Activated naive CD4-positive, alpha-beta T cell treated with anti-CD3 and anti-CD28 coated beads for 36 hours (primary cell): ENCODE measurements at places on chromosomes 11 and 22.

GRCh38 chr22:23272834-23273233 is 92.5 kb downstream of the BCR start:
- DNase-seq, result no peak

- DNase-seq, result peak; percentile 85
Observed at GRCh38 chr22:39117585-39118191, 20.6 kb downstream of the APOBEC3H start.

GRCh38 chr11:70029861-70030380 is 48.2 kb upstream of the ANO1 start:
- DNase-seq, result no peak

GRCh38 chr22:44133901-44134571 is 46.7 kb upstream of the PARVG start:
- no peak for DNase-seq

DNA sequence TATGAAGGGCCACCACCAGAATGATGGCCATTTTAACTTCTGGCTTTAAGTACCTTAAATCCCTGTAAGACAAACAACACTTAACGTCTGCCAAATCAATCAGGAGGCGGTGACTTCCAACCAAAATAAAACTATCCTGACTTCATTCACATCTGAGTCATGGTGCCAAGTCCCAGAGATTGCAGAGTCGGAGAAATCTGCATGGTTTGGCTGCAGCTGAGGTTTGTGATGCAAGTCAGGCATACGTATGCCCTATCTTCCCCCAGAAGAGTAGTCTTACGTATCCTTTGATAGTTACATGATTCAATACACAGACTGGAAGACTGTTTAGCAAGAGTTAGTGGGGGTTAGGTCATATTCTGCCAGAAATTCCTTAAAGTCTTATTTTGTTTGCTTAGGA is 1.7 kb upstream of the GAB2 start:
- DNase-seq, result no peak

GRCh38 chr22:30880847-30881246 is 87.7 kb downstream of the MORC2 start:
- no peak for DNase-seq

- no peak for DNase-seq
Observed at GRCh38 chr11:68353669-68354068, 41.3 kb downstream of the LRP5 start.

- no peak for DNase-seq
Observed at GRCh38 chr11:65580756-65581155, 4.9 kb downstream of the EHBP1L1 start.

DNA sequence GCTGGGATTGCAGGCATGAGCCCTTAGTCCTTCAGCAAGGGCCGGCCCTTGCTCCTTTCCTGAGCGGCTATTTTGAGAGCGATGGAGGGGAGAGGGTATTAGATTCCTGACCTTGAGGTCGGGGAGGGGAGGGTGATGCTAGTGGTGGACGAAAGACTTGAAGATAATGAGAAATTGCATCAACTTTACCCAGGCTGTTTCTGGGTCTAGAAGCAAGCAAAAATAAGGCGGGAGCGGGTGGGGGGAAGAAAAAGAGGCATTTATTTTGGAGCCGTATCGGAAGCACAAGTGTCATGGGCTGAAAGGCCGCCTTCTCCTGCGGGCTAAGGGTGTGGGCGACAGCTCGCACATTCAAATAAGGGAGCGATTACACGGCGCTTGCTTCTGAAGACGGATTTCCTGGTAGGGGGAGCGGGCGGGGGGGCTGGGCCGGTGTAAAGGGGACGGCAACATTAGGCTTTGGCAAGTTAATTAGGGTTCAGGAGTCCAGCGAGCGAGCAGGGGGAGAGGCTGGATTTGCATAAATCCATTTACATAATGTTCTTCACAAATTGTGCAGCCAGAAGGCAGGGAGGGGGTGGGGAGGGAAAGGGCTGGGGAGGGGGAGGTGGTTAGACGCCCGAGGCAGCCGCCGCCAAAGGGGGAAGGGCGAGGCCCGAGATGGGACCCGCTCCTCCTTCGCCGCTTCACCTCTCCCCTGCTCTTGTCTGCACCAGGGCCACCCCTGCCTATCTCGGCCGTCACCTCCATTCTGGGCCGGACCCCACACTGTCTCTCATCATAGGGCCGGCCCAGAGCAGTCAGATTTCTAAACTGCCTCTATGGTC is 245.9 kb downstream of the MIAT start:
- DNase-seq, result peak; percentile 30

DNA sequence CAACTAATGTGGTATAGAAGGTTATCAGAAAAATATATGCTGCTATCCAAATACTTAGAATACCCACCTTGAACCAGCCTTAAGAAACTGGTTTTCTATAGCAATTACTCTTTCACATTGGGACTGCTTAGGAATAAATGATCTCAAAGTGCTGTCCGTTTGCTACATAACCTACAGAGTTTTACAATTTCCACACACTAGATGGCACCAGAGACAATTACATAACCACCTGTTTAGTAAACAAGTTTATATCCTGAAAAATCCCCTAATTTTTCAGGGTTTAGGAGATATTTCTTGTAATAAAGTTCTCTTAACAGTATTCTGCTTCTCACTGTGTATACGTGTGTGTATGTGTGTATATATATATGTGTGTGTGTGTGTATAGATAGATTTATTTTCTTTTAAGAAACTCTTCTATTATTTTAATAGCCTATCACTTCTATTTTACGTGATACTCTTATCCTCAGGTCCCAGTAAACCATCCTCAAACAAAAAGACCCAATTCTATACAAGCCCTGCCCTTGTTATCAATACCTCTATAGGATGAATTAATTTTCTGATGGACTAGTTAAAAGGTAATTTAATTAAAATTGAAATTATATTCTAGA is 6.7 kb upstream of the OR5I1 start:
- DNase-seq, result no peak

GRCh38 chr11:69433741-69434140 is 47.7 kb upstream of the LINC01488 start:
- DNase-seq, result no peak

- DNase-seq, result peak; percentile 81
Observed at GRCh38 chr11:69888483-69889181, 69.4 kb upstream of the FGF3 start.

DNA sequence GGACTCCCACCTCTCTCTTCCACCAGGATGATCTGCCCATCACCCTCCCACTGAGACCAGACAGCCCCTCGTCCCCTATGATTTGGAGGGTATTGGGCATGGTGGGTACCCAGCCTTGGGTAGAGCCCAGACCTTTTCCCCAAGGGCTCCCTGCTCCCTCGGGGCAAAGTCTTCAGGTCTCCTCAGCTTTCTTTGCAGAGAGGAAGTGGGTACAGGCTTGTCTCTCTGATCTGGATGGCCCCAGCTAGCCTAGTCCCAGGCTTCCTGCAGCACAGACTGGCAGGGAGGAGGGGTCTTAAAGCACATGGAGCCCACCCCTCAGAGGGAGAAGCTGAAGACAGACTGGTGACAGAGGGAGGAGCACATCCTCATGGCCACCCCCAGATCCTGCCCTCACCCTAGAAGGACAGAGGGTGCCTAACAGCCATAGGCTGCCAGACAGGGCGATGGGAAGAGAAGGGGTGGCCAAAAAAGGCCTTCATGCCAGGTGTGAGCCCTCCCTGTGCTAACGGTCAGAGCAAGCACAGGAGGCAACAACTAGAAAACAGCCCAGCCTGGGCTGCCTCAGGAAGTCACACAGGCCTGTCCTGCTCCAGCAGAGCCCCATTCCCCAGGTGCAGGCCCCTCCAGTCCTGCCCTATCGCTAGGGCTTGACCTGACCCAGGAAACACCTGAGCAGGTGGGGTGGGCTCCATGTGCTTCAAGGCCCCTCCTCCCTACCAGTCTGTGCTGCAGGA is 30.4 kb downstream of the SLC22A12 start:
- DNase-seq, result no peak

GRCh38 chr11:64023712-64024710 is 11.7 kb upstream of the FLRT1 start:
- no peak for DNase-seq

DNA sequence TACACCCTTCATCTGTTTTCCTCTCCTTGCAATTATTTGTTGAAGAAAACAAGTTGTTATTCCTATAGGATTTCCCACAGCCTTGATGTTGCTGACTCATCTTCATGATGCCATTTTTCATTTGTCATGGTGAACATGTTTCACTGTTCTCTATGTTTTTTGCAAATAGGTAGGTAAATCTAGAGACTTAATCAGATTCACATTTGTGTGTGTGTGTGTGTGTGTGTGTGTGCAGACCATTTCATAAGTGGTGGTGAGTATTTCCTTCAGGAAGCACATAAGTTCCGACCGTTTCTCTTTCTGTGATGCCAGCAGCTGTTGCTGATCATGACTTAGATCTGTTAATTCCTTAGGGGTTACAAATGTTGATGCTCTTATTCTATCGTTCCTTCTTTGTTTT is 80.3 kb upstream of the IZUMO1R start:
- no peak for DNase-seq

DNA sequence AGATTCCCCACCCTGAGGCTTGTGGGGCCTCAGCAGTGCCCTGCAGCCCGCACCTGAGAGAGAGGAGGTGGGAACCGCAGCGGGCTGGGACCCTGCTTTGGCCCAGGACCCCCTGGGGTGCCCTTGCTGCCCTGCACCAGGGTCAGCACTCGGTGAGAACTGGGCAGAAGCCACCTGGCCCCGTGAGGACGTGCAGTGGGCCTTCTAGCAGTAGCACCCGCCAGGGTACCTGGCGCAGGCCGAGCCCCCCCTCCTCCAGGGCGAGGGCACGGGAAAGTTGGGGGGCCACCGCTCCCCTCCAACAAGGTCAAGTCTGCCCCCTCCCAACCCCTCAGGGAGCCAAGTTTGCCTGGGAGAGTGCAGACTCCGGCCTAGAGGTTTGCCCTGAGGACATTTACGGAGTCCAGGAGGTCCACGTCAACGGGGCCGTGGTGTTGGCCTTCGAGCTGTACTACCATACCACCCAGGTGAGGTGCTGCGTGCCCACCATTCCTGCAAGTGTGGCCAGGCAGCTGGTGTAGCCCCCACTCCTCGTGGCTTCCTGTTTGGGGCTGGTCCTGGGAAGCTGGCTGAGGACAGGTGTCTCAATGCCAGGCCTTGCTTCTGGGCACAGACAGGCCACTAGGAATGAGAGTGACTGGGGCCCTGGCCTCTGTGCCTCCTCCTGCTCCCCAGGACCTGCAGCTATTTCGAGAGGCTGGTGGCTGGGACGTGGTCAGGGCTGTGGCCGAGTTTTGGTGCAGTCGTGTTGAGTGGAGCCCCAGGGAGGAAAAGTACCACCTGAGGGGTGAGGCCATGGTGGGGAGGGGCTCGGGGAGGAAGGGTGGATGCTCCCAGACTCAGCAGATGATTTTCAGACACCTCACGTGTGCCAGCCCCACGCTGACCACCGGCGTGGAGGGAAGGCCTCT is 3.5 kb downstream of the PGGHG start:
- DNase-seq, result no peak

DNA sequence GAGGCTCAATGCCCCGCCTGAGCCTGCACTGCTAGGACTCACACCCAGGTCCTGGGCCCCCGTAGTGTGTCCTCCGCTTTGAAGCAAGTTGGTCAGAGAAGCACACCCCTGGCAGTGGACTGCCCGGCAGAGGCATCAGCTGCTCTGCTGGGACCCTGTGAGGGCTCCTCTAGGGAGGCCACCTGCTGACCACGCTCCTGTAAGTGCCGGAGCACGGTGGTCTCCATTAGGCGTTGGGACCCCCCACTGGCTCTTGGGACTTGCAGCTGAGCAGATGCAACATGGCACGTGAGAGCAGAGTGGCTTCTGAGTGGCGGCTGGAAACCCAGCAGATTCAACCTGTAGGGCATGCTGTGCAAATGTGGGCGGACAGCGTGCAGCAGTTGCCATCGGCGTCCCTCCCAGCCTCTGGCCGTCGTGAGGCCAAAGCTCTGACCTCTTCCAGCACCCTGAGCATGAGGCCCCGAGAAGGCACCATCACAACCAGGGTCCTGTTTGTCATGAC is 16.9 kb downstream of the MRGPRG start:
- DNase-seq, result no peak

DNA sequence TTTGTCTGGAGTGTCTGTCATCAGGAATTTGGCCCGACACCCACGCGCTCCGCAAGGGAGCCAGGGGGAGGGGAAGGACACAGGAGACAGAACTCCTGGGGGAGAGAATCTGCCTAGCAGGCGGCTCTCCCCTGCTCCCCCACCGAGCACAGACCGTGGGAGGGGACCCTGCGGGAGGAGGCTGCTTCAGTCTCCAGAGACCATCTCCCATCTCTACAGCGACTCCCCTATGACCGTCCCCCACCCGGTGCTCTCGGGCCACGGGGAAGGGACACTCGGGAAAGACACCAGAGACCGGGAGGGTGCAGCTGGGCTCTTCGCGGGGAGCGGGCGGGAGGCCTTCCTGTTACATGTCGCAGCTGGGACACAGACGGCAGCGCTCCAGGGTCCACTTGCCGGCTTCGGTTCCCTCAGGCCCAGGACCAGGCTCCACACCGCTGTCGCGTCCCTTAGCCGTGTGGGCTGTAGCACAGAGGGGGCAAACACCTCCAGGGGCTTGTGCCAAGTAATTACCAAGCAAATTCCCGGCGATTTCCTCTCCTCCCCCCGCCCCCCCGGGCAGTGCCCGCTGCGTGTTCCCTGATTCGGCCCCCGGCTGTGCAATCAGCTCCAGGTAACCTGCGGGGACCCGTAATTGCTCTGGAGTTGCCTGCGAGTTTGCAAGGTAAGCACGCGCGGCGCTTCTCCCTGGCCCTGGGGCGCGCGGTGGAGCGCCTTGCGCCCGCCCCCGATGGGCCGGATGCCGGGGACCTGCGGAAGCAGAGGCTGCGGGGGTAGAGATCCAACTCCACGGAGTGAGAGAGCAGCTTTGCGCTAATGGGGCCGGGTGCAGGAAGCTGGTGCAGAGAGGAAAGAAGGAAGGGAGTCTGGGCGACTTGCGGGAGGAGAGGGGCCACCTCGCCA is 155.1 kb upstream of the CADM1 start:
- DNase-seq, result no peak

GRCh38 chr11:34214961-34215805 is 109.8 kb downstream of the NAT10 start:
- DNase-seq, result peak; percentile 96

DNA sequence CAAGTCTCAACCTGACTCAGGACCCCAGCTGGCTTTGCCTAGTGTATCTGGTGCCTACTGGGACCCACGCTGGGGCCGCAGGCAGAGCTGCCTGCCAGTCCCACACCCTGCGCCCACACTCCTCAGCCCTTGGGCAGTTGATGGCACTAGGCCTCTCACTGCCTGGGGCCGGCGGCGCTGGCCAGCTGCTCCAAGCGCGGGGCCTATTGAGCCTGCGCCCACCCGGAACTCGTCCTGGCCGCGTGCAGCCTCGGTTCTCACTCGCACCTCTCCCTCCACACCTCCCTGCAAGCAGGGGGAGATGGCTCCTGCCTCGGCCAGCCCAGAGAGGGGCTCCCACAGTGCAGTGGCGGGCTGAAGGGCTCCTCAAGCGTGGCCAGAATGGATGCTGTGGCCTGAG is 908.5 kb upstream of the CCDC90B start:
- DNase-seq, result no peak

DNA sequence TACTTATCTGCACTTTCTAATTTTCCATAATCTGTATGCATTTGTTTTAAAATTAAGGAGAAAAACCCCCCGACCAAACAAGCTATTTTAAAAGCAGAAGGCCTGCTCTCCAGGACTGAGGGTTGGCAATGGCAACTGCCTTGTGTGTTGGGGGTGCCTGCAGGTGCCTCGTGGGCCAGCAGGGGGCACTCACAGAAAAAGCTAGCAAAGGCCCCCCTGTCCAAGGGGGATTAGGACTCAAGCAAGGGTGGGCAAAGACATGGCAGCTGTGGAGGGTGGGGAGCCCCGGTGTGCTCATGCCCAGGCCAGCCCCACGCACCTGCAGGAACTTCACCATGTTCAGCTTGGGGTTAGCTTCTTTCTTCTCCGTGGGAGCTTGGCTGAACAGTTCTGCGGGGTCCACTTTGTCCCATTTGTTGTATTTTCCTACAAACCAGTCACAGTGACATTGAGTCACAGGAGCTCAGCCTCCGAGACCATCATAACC is 10.3 kb downstream of the TOP3B start:
- peak; percentile 60 for DNase-seq

GRCh38 chr11:35721651-35722282 is 59.2 kb downstream of the TRIM44 start:
- DNase-seq, result no peak
